ENCODE measurements at places on chromosomes 12 and 14. TPM values are rescaled to one million over a fixed set of nuclear protein-coding genes. Genes with fewer than 3 reads are reported as not detected.

DNA sequence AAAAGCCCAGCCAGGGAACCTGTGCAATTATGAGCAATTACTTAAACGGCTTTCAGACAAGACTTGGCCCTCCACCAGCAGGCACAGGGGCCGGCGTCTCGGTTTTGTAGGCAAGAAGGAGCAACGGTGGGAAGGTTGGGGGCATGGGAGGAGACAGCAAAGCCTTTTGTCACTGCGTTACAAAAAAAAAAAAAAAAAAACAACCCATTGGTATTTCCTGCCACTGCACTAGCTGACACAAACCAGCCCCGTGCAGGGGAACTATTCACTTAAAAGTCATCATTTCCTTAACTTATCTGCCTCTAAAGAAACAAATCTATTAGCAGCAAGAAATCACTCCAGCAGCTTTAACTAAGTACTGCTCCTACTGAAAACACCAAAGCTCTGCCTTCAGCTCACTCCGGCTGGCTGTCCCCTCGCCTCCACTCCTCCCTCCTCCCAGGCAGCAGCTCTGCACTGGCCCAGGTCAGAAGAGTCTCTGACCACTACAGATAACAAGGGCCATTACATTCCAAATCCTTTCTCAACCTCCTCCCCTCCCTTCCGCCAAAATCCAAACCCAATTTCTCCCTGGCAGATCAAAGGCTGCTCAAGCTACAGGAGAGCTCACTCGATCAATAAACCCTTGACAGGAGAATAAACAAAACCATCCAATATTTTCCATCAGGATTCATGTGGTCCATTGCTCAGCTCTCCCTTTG is 105.2 kb upstream of the CDKN3 start:
- no peak overlapping the region for H3K27ac ChIP-seq
- no peaks in the 10 kb centered on the region for H3K4me1 ChIP-seq
- no peak for DNase-seq
- H3K36me3 ChIP-seq: no peaks in the 10 kb centered on the region
- H3K27me3 ChIP-seq: peaks cover 46% of the 10 kb centered on the region

BICDL1 gene
- 154 TPM for total RNA-seq

CREBL2 gene
- 32.7 TPM for total RNA-seq

DNA sequence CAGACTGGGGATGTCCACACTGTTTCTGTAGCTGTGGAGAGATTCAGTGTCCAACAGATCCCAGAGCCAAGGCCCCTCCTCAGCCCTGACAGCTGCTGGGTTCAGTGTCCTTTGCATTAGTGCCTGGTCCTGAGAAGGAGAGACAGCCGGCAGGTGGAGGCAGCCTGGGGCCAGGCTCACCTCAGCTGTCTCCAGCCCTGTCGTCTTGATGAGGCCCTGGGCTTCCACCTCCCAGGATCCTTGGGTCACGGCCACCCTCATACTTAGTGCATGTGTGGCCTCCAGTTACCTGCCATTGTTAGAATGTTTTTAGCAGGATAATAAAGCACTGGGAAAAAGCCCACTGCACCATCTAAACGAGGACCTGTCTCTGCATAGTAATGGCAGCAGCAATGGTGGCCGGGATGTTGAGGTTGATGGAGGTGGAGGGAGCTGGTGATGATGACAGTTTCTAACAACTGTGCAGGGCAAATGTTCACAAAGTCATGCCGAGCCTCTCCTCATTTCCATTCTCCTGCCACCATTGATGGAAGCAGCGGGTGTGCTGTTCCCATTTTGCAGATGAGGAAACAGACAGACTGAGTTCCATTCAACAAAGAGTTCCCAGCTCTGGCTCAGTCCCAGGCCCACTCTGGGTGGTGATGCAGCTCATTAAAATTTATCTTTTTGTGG is 17.7 kb downstream of the ASB2 start:
- H3K27me3 ChIP-seq: no peaks in the 10 kb centered on the region
- peaks cover 100% of the 10 kb centered on the region for H3K4me1 ChIP-seq
- H3K27ac ChIP-seq: peak overlapping the region; percentile 99
- peak overlapping the region; percentile 87 for H3K4me3 ChIP-seq
- peaks cover 6% of the 10 kb centered on the region for H3K36me3 ChIP-seq

DNA sequence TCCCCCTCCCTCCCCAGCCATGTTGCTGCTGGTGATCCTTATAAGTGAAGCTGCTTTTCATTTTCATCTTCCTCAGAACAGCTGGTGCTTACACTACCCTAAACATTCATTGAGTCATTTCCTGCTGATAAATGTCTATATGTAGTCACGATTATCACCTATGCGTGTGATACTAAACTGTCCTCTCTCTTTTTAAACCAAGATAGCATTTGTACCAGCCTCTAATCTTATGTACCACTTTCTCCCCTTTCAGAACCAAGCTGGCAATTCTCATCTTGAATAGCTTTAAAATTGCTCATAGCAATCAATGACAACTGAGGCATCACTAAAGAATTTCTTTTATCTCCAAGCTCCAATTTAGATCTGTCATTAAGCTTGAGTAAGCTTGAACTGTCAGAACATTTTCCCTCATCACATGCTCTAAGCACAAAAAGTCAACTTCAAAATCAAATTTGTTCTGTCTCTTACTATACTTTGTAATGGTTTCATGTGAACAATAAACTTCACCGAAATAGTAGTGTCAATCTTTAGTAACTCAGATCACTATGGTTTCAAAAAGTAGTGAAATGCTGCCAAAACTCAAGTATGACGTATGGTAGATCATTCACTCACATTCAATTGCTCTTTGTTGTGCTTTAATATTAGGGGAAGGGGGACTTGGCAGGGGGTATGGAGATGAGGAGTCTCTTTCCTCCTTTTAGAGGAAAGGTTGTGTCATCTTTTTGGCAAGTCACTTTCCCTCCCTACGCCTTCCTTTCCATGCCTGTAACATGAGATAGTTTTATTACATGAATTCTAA is 178.1 kb upstream of the NOVA1 start:
- no peaks in the 10 kb centered on the region for H3K27me3 ChIP-seq
- H3K4me3 ChIP-seq: no peak overlapping the region
- no peaks in the 10 kb centered on the region for H3K4me1 ChIP-seq
- DNase-seq: no peak
- H3K27ac ChIP-seq: no peak overlapping the region
- no peaks in the 10 kb centered on the region for H3K36me3 ChIP-seq

DNA sequence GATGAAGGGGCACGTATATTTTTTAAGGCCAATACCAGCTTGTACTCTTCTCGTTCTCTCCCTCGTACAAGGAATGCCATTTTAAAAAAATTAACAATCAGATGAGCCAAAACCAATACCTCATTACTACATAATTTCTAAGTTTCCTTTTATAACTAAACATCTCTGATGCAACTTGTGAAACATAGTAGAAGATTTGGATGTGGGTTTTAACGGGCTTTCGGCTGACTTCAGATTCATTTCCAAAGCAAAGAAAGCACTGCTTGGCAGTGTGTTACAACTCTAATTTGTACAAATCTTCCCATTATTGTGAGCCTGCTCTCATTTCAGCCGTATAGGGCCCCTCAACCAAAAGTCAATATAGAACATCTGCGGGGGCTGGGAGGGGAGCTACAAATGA is 99.1 kb upstream of the TMCC3 start:
- no peak overlapping the region for H3K4me3 ChIP-seq
- DNase-seq: no peak
- H3K4me1 ChIP-seq: no peaks in the 10 kb centered on the region
- H3K27ac ChIP-seq: no peak overlapping the region
- no peaks in the 10 kb centered on the region for H3K36me3 ChIP-seq
- peaks cover 19% of the 10 kb centered on the region for H3K27me3 ChIP-seq

DNA sequence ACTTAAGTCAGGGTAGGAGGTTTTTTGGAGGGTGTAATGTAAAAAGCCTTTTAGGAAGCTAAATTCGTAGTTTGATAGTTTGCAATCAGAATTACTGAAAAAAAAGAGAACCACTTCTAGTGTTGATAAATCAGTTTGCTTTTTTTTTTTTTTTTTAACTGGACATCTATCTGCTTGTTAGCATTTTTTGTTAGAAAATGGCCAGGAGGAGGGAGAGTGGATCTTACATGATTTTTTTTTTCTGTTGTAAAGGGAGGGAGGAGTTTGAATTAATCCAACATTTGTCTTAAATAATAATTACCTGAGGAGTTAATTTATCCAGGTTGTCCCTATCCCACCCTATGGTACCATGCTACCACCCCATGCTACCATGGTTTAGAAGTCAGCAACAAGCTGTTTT is 1.2 kb downstream of the FBXO34 start:
- peaks cover 59% of the 10 kb centered on the region for H3K4me1 ChIP-seq
- no peaks in the 10 kb centered on the region for H3K27me3 ChIP-seq
- no peak for DNase-seq

- no peak overlapping the region for H3K27ac ChIP-seq
- peaks cover 4% of the 10 kb centered on the region for H3K27me3 ChIP-seq
- DNase-seq: no peak
- H3K36me3 ChIP-seq: peaks cover 3% of the 10 kb centered on the region
Observed at GRCh38 chr14:50534997-50535396, 2.6 kb upstream of the MAP4K5 start.

- H3K27ac ChIP-seq: no peak overlapping the region
- peaks cover 7% of the 10 kb centered on the region for H3K36me3 ChIP-seq
- H3K27me3 ChIP-seq: no peaks in the 10 kb centered on the region
- no peak overlapping the region for H3K4me3 ChIP-seq
Observed at GRCh38 chr14:96920023-96920422, 122.8 kb downstream of the VRK1 start.

RTL1 gene
- not detected for total RNA-seq

DNA sequence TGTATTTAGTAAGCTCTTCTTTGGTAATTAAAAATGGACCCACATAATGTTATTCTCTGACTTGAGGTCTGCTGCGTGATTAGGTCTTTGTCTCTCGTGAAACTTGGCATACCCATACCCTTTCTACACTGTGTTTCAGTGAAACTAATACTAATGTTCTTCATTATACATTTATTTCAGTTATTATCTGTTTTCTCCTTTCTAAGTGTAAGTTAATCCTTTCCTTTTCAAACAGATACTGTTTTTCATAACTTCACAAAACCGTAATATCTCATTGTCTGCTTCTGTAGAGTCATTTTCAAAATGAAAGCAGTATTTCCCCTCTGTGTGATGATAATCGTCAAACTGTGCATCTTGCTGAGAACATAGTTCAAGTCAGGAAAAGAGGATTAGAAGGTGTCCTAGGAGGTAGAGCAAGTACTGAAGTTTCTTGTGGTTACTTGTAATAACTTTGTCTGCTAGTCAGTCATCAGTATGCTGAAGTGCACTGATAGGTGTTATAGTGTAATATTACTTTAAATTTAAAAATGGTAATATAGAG is 15.9 kb downstream of the PYROXD1 start:
- no peaks in the 10 kb centered on the region for H3K27me3 ChIP-seq
- H3K36me3 ChIP-seq: peaks cover 15% of the 10 kb centered on the region
- peaks cover 54% of the 10 kb centered on the region for H3K4me1 ChIP-seq
